ENCODE measurements at places on chromosomes 7 and 10. TPM values are rescaled to one million over a fixed set of nuclear protein-coding genes. Genes with fewer than 3 reads are reported as not detected.
A peak's percentile ranks its signal among the peaks of the same experiment; 100 is the strongest.

DNA sequence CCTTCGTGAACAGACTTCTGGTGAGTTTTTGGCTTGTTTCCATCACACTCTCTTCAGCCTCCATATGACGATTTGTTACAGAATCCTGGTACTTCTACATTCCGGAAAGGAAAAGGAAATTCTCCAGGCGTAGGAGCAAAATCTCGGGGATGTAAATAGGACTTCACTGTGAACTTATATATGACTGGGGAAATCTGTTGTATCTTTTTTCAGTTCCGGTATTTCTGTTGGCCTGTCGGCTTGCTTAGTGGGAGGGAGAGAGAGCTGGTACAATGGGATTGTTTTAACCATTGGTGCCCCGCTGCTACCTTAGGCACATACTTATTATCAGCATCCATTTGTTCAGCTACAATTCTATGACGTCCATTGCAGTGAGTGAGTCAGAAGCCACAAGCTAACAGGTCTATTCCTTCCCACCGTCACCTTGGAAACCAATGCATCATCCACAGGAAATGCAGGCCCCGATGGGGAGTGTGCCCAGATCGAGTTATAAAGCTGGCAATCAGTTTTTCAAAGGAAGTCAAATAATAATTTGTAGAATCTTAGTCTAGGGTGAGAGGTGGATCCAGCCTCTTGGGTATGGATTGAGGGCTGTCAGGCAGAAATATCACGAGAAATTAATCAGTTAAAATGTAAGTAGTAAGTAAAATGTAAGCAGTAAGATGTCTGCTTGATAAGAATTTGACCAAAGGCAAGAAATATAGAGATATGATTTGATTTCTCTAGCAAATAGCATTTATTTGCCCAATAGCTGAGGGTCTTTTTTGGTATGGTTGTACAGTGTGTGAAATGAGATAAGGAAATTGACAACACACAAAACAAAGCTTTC lies 92.0 kb upstream of the MKLN1 start:
- DNase-seq, result peak; percentile 92

GRCh38 chr10:11294831-11295450 lies 277.3 kb downstream of the CELF2 start:
- DNase-seq, result no peak

DNA sequence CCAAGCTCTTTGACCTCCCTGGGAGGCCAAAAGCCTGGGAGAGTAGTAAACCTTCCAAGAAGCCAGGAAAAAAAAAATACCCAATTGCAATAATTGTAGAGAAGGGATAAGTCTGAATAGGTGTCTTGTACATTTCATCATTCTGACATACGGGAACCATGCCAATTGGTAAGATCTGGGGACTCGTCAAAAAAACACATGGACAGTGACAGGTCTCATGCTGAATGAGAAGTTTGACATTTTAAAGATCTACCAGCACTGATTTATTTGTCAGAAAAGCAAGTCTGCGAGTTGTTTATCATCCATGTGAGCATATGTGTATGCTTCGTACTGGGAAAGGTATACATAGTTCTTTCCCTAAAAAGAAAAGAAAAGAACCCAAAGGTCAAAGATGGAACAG lies 4.1 kb upstream of the ITGA8 start:
- no peak for DNase-seq

The TNRC18 gene
- total RNA-seq, result 64.0 TPM
